Activated CD4-positive, alpha-beta T cell treated with anti-CD3 and anti-CD28 coated beads for 24 hours (primary cell): ENCODE measurements at places on chromosomes 5 and 9.
A peak's percentile ranks its signal among the peaks of the same experiment; 100 is the strongest.

GRCh38 chr5:169169783-169170182, 131.2 kb downstream of the SLIT3 start:
- no peak for DNase-seq

DNA sequence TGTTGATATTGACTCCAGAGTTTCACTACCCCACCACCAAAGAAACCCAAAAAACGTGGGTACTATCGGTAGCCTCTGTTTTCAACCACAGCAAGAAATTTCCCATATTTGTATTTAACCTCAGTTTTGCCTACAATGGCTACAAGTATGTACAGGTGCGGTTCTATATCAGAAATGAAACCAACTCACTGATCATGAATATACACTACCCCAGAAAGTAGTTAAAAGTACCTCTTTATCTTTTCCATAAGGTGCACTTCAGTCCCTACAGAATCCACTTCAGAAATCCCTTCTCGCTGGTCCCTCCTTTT, 140.6 kb upstream of the SLC12A2 start:
- DNase-seq: no peak

DNA sequence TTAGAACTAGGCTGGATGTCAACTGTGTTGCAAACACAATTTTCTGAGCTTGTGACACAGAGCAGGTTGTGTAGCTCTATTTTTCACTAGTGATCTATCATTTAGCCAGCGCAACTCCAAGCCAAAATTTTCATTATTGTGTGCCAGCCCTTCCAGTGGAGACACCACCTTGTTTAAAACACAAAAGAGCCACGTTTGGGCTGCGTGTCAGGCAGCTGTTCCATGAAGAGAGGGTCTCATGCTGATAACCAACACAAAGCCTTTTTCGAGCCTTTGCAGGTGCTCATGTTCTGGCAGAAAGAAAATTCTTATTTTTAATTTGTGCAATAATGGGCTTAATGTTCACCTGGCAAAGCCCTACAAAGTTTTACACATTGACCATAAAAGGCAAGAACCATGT, 237.6 kb upstream of the RGMB start:
- DNase-seq: no peak

- no peak for DNase-seq
These were observed 154.6 kb upstream of the NR3C1 start for GRCh38 chr5:143558048-143558447.

GRCh38 chr9:131899296-131900228, 159.7 kb upstream of the RAPGEF1 start:
- no peak for DNase-seq

DNA sequence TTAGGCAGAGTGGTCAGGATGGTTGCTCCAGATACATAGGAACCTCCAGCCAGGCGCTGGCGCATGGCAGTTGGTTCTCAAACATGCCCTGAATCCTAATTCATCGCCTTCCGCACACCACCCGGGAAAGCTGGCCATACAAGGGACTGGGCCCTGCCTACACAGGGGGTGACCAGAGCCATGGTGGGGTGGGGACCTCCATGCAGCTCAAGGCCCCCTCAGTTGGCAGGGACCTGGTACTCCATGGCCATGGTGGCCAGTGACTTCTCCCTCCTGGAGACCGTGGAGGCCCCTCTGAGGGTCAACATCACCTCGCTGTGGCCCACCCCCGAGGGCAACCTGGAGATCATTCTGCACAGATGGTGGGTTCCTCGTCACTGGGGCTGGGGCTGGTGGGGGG, 26.8 kb downstream of the PAEP start:
- DNase-seq: no peak

- no peak for DNase-seq
These were observed 28.9 kb downstream of the ZNF366 start for GRCh38 chr5:72478276-72478675.

GRCh38 chr9:86443992-86444391, 89.8 kb upstream of the TUT7 start:
- no peak for DNase-seq

- DNase-seq: no peak
These were observed 218.9 kb downstream of the MAT2B start for GRCh38 chr5:163724305-163724704.

GRCh38 chr5:79297661-79298060, 61.7 kb downstream of the JMY start:
- DNase-seq: no peak

DNA sequence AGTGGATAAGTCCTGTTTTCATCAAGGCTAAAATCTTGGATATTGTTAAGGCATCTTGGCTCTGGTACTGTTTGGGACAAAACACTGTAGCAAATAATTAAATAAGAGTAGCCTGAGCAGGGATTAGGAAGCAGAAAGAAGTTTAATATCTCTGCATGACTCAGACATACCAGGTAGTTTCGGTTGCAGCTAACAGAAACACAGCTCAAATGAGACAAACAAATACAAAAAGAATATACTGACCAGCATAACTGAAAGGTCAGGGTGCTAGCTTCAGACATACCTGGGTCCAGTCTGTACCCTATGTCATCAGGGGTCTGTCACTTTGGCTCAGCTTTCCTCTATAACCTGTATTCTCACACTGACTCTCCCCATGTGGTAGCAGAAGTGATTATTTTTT, 156.4 kb upstream of the MAP3K1 start:
- DNase-seq: no peak

DNA sequence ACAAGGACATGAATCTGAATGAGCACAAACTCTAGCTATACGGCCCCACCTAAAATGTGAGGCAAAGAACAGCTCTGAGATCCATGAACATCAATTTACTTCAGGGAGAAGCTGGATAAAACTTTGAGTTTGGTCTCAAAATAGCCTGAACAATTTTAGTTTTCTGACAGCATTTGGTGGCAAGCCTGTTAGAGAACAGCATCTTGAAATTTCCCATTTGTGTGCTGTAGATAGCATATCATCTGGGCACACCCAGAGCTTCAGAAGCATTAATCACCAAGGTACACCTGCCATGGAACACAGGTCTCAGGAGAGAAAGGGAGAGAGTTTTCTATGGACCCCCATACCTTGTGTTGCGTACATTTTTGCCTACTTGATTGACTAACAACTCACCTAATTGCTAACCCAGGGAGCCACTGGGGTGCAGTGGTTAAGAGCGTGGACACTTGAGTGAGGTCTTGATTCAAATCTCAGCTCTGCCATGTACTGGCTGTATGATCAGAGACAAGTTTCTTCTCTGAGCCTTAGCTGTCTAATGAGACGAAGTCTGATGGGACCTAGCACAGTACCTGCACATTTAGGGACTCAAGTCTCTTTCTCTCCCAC, 264.9 kb downstream of the PIK3R1 start:
- DNase-seq: no peak

DNA sequence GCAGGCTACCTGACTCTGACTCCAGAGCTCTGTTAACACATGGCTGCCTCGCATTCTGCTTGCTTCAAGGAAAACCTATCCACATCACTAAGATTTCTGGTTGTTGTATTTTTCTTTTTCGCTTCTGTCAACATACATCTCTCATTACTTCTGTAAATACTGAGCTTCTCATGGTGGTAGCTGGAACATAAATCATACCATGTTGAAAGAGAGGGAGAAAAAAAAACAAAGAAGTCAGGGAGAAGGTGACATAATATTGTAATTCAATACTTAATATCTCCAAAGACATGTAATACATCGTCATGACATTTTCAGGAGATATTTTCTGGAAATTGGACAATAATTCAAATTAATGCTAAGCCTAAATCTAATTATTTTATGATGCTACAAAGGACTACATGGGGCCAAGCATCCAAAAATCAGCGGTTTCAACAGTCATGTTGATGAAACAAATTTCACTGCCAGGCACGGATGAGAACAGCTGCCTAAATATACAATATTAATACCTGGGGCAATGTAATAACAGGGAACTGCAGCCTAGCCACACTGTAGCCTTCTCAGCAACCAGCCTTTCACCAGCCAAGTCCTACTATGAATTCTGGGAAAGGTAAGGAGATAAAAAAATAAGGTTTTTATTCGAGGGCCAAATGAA, 332.0 kb downstream of the TRIM32 start:
- no peak for DNase-seq

DNA sequence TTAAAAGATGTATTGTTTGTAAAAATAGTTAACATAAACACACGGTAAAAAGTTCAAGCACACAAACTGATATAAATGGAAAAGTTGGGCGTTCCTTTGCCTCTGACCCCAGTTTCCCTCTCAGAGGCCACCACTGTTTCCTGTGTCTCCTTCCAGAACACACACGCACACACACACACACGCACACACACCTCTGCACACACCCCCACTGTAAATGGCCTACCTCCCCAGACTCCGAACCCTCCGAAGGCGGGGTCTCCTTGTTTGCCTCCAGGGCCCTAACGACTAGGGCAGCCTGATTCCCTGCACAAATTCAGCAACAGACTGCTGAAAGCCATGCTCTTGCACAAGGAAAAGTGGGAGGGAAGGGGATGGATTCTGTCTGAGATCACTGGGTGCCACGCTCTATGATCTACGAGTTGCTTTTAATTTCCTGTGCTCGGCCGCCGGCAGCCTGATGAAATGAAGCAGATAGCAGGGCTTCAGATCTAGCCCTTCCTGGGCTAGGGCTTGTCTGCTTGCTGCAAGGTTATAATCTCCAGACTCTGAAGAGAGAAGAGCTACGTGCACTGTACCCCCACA, 184.0 kb upstream of the IL12B start:
- DNase-seq: no peak

DNA sequence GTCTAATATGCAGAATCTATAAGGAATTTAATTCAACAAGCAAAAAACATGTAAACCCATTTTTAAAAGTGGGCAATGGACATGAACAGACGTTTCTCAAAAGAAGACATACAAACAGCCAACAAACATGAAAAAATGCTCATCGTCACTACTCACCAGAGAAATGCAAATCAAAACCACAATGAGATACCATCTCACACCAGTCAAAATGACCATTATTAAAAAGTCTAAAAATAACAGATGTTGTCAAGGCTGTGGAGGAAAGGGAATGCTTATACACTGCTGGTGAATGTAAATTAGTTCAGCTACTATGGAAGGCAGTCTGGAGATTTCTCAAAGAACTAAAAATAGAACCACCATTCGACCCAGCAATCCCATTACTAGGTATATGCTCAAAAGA, 3.1 kb upstream of the KLHL3 start:
- no peak for DNase-seq

GRCh38 chr9:129263836-129264235, 85.8 kb upstream of the IER5L start:
- no peak for DNase-seq

DNA sequence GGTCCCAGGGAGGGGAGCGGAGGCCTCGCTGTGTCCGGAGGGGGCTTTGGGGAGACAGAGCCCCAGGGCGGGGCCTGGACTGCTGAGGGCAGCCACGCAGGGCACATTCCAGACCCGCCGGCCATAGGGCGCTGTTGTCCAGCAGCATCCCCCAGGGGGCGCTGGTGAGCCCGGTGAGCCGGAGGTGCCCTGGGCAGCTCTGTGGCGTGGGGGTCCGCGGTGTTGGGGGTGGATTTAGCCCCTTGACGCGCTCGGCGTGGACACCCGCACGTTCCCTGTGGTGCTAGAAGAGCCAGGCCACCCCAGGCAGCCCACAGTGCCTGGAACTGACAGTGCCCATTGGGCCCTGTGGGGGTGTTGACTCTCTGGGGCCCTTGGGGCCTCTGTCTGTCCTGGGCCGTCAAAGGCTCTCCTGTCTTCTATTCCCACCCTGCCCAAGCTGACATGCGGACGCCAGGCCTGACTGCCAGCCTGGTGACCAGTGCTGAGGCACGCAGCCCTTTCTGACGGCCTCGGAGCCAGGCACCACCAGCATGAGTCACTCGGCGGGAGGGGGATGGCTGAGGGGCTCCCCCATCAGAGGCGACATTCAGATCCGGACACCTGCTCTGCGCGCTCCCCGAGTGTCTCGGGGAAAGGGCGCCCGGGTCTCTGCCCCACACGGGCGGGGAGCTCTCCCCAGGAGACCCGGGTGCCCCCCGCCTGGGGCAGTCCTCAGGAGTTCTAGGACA, 23.9 kb downstream of the TPPP start:
- peak; percentile 29 for DNase-seq

DNA sequence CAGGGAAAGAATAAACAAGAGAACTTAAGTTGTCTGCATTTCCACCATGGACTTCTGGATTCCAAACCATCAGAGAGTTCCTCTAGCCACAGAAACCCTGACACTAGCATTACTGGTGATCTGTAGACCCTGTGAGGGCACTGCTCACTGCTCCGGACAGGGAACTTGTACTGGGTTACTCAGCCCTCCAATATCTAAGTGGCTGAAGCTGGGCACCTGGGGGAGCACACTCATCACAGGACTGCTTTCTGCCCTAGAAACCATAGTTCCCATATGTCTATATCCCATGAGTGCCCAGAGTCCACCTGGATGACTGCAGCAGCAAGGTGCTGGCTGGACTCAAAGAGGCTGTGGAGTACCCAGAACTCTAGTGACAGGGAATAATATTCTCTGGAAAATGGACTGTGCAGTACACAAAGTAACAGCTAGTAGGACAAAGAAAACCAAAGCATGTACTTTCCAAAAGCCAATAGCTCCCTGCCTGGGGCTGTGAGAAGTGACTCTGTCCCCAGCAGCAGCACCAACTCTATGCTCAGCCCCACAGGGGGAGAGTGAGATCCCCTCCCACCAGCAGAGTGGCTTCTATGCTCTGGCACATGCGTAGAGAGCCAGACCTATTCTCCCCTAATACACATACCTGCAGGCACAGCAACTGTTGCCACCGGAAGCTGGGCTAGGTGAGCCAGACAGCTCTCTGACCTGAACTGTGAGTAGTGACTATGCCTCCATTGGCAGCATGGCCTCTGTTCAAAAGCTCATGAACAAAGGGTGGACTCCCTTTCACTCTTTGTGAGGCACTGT, 472.9 kb upstream of the FTMT start:
- no peak for DNase-seq

DNA sequence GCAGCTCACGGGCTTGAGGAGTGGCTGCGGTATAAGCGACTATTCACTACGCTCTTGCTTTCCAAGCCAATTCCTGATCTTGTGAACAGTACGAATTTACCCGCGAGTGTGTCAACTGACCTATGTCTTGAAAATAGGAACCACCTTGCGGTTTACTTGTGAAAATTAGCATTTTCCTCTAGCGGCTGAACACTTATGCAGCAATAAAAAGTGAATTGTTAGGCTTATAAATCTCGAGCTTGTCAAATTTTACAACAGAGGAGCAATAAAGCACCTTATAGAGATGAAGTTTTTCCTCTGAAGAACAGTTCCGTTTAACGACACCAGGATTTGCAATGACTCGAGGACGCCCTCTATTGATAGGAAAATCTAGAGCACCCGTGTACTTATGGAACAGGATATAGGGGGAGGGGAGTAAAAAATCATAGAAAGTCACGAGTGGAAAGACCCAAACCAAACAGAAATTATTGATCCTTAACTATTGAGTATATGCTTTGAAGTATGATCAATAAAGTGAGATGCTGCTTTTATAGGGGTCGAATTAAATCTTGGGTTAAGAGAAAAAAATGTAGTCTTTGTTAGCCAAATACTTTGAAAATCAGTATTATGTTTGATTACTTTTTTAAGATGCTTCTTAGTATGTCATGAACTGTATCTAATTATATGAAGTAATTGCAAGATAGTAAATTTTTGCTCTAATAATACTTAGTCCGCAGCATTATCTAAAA, 1.9 kb upstream of the RGMB start:
- no peak for DNase-seq

GRCh38 chr9:107131108-107131799, 151.8 kb upstream of the RAD23B start:
- no peak for DNase-seq
